CD4-positive, alpha-beta memory T cell (primary cell): ENCODE measurements at places on chromosomes 6 and 20. TPM values are rescaled to one million over a fixed set of nuclear protein-coding genes. Genes with fewer than 3 reads are reported as not detected.

Gene SAMD3
- total RNA-seq: 29.7 TPM

Gene IL17F
- not detected for total RNA-seq

Gene TNNC2
- not detected for total RNA-seq

Gene GSTA2
- not detected for total RNA-seq

Gene LY6G6C
- total RNA-seq: not detected

Gene SGK2
- total RNA-seq: 0.70 TPM

Gene NRN1
- total RNA-seq: not detected

Gene OR2B2
- not detected for total RNA-seq

Gene CCND3
- total RNA-seq: 242 TPM

Gene FOXA2
- total RNA-seq: not detected

Gene LTV1
- 20.8 TPM for total RNA-seq

Gene SLC52A3
- not detected for total RNA-seq

Gene TFAP2A
- not detected for total RNA-seq
